H9 (cell line): ENCODE measurements at places on chromosomes 5 and 9.

- H3K27ac ChIP-seq = no peak overlapping the region
- H3K4me1 ChIP-seq = no peaks in the 10 kb centered on the region; the same call in 1 of the 2 replicates
- DNase-seq = no peak
- H3K27me3 ChIP-seq = no peaks in the 10 kb centered on the region
These were observed 3.2 kb downstream of the RNF208 start for GRCh38 chr9:137218754-137219271.

DNA sequence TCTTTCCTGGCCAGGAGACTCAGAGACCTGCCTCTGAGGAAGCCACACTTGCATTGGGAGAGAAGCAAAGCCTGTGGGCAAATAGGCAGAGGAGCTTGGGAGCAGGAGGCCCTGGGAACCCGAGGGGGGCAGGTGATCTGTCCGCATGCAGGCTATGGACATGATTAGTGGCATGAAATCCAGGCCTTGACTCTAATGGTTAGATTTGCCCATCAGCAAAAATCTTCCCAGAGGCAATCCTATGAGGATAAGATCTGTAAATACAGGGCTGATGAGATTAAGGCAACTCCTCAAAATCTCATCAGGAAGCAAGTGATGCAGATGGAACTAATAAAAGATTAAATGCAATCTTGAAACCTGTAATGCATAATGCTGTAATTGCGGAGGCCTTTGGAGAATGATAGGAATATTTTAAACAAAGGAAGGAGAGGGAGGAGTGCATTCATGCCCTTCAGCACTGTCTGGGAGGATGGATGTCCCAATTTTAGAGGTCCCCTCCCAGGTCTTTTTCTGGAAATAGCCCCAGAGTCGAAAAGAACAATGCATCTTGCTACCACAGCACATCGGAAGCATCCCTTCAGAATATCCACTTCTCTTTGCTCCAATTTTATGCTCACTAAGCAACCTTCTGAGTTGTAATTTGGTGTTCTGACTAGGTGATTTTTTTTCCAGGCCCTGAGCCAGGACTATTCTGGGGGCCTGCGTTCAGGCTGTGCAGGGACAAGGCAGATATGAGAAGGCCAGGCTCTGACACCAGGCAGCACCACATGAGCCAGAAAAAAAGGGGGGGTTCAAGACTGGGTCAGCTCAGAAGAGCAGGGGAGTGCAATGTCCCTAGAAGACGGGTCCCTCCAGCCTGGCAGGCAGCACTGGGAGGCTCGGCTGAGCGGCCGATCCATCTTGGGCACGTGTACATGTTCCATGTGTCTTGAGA is 66.5 kb downstream of the MED10 start:
- no peak overlapping the region for H3K4me3 ChIP-seq
- H3K27me3 ChIP-seq = peaks cover 5% of the 10 kb centered on the region; the same call in 1 of the 2 replicates
- H3K36me3 ChIP-seq = no peaks in the 10 kb centered on the region

DNA sequence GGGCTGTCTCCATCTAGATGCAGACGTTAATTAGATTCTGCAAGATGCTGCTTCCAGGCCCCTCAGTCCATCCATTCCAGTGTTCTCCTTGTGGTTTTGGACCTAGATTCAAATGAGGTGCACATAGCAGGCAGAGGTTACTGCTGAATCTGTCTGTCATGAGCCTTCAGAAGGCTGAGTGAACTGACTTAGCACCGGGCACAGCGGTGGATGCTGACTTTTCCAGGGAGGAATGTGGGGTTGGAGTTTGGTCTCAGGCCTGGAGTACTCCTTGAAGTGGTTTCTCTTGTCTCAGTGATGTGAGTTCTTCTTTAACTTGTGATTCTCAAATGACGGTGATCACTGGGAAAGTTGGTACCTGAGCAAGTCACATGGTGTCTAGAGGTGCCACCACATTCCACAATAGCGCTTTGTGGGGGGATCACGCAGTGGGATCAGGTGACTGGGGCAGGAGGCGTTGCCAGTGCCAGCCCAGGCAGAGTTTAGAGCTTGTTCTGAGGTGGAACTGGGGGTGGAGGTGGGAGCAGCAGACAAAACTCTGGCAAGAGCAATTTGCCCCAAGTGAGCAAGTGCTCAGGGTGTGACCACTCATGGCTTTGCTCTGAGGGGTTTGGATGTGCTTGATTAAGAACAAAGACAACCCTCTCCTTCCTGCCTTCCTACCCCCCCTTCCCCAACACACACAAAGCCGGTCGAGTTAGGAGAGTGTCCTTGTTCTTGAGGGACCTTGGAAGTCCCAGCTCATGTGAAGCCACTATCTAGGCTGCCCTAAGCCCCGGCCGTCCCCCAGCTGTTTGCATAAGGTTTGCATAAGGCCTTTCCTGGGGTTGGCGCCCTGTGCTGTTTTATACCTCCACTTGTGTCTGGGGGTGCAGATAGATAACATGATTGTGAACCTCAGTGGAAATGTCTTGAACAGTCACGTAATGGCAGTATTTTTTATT is 25.1 kb downstream of the JADE2 start:
- DNase-seq = no peak
- H3K27me3 ChIP-seq = no peaks in the 10 kb centered on the region
- H3K4me3 ChIP-seq = no peak overlapping the region

DNA sequence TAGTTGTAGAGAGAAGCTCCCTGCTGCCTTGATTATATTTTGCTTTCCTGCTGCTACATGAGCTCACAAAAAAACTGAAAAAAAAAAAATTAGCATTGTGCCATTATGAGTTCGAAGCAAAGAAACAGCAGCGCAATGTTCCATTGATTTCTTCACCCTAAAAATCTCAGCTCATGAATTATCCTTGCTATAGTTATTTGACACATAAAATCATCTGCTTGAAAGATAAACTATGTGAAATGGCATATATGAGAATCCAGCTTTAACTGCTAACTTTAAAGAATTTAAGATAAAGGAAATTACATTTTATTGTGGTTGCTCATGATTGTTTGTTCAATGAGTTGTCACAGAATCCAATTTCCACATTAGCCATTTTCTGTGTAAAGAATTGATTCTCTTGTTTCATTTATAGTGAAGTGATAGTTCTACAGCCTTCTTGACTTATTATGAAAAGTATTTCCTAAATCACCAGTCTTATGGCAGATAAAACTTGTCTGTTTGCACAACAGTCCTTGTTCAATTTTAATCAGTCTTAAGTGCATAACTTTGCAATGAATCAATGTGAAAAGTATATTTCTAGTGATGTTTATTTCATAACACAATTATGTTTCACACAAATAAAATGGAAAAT is 1275.0 kb upstream of the CDH9 start:
- no peaks in the 10 kb centered on the region for H3K4me1 ChIP-seq
- no peaks in the 10 kb centered on the region for H3K27me3 ChIP-seq
- H3K27ac ChIP-seq = no peak overlapping the region
- no peak overlapping the region for H3K4me3 ChIP-seq

- peaks cover 13% of the 10 kb centered on the region for H3K36me3 ChIP-seq
- no peak overlapping the region for H3K27ac ChIP-seq
- H3K4me1 ChIP-seq = no peaks in the 10 kb centered on the region
- no peaks in the 10 kb centered on the region for H3K27me3 ChIP-seq
- no peak overlapping the region for H3K4me3 ChIP-seq
- DNase-seq = no peak
These were observed 69.7 kb downstream of the FOCAD start for GRCh38 chr9:20753761-20754160.

DNA sequence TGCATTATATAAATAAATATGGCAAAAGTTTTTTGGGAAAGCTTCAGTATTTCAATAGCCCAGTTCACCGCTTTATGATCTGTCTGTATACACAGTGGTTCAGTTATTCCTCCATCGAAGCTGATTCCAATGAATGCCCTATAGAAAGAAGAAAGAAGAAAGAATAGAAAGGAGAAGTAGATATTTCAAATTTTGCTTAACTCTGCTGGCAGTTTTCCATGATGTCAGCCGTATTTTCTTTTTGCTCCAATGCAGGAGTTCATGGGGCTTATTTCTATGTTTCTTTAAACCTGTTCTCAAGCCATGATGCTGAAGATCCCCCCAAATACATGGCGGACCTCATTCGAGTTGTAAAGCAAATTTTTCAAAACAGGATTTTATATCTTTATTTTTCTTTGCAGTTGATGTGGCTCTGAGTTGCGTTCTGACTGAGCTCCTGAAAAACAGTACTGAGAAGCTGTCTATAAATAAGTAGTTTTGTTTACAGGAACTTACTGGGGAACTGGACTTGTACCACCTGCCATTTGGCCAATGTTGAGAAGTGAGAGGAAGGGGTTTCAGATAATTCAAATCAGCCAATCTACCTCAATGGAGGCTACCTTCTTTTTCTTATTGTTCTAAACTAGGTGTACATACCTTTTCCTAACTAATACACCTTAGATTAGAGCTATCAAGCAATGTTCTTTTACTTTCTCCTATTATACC is 418.5 kb upstream of the MEF2C start:
- no peak overlapping the region for H3K27ac ChIP-seq
- no peak for DNase-seq
- H3K36me3 ChIP-seq = no peaks in the 10 kb centered on the region

DNA sequence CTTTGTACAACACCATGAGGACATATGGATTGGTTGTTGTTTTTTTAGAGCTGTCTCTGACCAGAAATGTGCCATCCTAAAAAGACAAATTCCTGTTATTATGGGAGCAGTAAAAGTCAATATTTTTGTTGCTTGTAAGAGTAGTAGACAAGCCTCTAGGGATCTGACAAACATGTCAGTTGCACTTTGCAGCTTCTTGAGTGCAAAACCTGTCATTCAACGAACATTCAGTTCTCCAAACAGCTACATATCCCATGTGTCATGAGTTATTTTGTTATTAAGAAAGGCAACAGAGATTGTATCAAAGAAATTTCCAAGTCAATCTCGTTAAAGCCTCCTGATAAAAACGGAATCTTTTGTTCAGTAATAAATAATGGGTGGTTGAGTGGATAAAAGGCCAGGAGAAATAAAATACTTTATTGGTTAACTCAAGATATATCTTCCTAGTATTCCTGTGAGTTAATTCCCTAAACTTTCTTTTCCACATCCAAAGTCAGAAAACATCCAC is 18.1 kb downstream of the C5orf58 start:
- no peak overlapping the region for H3K27ac ChIP-seq
- H3K36me3 ChIP-seq = no peaks in the 10 kb centered on the region
- peaks cover 8% of the 10 kb centered on the region; the same call in 1 of the 2 replicates for H3K4me1 ChIP-seq
- H3K4me3 ChIP-seq = no peak overlapping the region

GRCh38 chr5:34584165-34584564 is 72.0 kb upstream of the RAI14 start:
- no peak overlapping the region for H3K4me3 ChIP-seq
- DNase-seq = no peak
- no peaks in the 10 kb centered on the region; the same call in 1 of the 2 replicates for H3K4me1 ChIP-seq
- H3K27me3 ChIP-seq = no peaks in the 10 kb centered on the region

DNA sequence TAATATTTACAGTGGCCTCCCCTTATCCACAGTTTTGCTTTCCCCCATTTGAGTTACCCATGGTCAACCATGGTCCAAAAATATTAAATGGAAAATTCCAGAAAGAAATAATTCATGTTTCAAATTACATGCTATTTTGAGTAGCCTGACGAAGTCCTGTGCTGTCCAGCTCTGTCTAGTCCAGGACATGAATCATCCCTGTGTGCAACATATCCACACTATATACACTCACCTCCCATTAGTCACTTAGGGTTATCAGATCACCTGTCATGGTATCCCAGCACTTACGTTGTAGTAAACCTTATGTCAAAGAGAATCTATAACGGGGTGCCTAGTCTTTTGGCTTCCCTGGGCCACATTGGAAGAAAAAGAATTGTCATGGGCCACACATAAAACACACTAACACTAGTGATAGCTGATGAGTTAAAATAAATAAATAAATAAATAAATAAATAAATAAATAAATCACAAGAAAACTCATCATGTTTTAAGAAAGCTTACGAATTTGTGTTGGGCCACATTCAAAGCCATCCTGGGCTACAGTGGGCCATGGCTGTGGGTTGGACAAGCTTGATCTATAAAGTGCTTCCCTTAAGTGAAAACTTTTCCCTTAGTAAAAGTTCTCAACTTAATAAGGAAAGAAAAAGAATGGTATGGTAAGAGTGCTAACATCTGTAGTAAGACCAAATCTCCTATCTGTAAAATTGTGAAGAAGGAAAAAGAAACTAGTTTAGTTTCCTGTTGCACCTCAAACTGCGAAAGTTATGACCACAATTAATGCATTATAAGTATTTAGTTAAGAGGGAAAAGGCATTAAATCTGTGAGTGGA is 15.9 kb upstream of the OMD start:
- H3K4me1 ChIP-seq = no peaks in the 10 kb centered on the region
- H3K27ac ChIP-seq = no peak overlapping the region
- H3K27me3 ChIP-seq = no peaks in the 10 kb centered on the region
- H3K4me3 ChIP-seq = no peak overlapping the region
- DNase-seq = no peak

DNA sequence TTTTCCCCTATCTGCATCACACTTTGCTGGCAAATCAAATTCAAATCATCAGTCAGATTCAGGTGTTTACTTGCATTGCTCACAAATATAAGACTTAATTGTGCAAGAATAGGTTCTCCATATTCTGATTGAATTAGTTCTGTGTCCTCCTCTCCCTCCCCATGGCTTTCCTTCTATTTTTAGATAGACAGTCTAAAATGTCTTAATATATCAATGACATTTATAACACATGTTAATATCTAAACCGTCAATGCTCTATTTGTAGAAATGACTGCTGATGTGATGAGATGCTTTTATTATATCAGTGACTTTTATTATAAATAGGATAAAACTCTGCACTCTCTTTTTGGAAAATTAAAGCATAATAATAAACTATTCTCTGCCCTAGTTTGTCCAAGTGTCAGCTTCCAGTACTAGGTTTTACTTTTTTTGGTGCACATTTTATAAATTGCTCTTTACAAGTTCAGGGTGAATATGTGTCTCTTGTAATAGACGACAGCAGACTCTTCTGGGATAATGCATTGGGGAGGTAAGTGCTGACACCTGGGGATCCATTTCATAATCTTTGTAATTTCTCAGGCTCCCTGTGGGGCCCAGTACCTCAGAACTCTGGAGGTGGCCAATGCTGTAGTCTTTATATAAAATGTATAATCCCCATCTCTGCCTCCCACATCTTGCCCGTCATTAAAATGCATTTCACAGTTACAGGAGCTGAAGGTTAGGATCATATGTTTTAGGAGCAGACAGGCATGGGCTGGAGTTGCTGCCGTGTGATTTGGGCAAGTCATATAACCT is 321.5 kb downstream of the BRINP1 start:
- no peak overlapping the region for H3K4me3 ChIP-seq
- DNase-seq = no peak
- peaks cover 3% of the 10 kb centered on the region; the same call in 1 of the 2 replicates for H3K4me1 ChIP-seq

DNA sequence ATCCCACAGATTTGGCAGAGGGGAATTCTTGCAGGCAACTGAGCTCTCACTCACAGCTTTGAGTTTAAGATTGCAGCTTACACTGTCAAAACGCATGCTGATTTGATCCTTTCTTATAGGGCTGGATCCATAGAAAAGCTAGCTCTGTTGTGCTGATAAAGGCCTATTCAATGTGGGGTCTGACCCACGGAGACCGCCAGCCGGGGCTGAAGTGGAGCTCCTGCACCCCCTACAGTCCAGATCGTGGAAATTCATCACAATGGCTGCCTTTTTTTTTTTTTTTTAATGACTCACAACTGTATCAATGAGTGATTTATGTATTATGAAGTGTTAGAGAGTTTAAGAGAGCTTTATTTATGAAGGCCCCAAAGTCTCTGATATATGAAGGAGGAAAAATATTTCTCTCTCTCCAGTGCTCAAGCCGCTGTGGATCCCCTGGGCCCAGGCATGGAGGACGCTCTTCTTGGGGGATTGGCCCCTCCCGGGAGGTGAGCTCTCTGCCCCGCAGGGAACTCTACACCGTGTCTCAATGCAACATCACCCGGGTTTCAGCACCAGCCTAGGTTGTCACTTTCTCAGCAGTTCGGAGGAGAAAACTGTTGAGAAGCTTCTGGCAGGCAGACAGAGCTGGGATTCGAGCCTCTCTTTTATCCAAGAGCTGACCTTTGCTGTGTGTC is 700.2 kb downstream of the IRX1 start:
- H3K4me3 ChIP-seq = no peak overlapping the region
- DNase-seq = peak; percentile 60
- no peaks in the 10 kb centered on the region for H3K27me3 ChIP-seq
- no peaks in the 10 kb centered on the region for H3K4me1 ChIP-seq
- H3K27ac ChIP-seq = no peak overlapping the region
